Osteocyte (in vitro differentiated cells): ENCODE measurements at places on chromosomes 4 and X. TPM values are rescaled to one million over a fixed set of nuclear protein-coding genes. Genes with fewer than 3 reads are reported as not detected.

NEXMIF gene
- total RNA-seq = not detected in 2 replicates

DNA sequence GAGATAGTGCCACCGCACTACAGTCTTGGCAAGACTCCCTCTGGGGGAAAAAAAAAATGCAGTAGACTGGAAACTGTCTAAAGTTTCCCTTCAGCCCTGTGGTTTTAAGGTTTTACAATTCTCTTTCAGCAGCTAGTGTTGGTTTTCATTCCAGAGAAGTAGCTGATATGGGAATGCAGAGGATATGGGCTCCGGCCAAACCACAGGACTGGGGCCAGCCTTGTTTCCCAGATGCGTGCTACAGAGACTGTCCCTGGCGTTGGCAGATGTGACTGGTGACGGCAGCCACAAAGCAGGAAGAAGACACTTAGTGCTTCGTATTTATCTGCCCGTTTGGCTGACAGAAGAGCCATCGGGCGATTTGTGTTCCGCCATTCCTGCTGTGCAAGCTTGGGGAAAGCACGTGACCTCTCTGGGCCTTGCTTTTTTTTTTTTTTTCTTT is 43.2 kb downstream of the ZBTB49 start:
- no peak overlapping the region for H3K27ac ChIP-seq
- DNase-seq = no peak
- no peak overlapping the region for H3K4me3 ChIP-seq
- H3K36me3 ChIP-seq = no peaks in the 10 kb centered on the region
- peaks cover 2% of the 10 kb centered on the region for H3K4me1 ChIP-seq

GRCh38 chrX:134501941-134502340 is 42.0 kb downstream of the HPRT1 start:
- no peak overlapping the region for H3K27ac ChIP-seq
- H3K4me3 ChIP-seq = no peak overlapping the region
- H3K36me3 ChIP-seq = peaks cover 6% of the 10 kb centered on the region
- H3K4me1 ChIP-seq = no peaks in the 10 kb centered on the region
- peaks cover 2% of the 10 kb centered on the region for H3K27me3 ChIP-seq
- DNase-seq = no peak

ADGRG2 gene
- total RNA-seq = 0.10 TPM in 1 of 2 replicates, not detected in the other

XAGE1A gene
- not detected in 2 replicates for total RNA-seq

DNA sequence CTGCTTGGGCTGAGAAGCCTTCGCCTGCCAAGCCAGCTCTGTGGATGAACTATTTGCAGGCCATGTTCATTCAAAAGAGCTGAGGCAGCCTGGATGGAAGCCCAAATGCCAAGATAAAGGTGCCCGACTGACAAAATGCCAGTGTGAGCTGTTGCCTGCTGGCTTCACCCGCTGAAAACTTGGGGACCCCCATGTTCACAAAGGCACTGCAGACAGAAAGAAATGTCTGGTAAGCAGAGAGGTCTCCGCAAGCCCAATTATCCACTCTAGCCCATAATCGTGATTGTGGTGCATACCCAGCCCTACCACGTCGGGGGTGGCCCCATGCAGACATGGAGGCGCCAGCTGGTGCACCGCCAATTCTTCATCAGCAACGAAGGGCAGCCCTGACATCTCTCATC is 13.0 kb upstream of the SMIM20 start:
- H3K4me1 ChIP-seq = no peaks in the 10 kb centered on the region
- no peak for DNase-seq
- H3K36me3 ChIP-seq = no peaks in the 10 kb centered on the region
- no peak overlapping the region for H3K4me3 ChIP-seq
- H3K27me3 ChIP-seq = no peaks in the 10 kb centered on the region

PLXNA3 gene
- 107 and 108 TPM in 2 replicates for total RNA-seq

- no peaks in the 10 kb centered on the region for H3K4me1 ChIP-seq
- DNase-seq = no peak
- H3K4me3 ChIP-seq = no peak overlapping the region
- H3K27me3 ChIP-seq = peaks cover 3% of the 10 kb centered on the region
Observed at GRCh38 chrX:22527302-22527701, 254.6 kb downstream of the CBLL2 start.

DNA sequence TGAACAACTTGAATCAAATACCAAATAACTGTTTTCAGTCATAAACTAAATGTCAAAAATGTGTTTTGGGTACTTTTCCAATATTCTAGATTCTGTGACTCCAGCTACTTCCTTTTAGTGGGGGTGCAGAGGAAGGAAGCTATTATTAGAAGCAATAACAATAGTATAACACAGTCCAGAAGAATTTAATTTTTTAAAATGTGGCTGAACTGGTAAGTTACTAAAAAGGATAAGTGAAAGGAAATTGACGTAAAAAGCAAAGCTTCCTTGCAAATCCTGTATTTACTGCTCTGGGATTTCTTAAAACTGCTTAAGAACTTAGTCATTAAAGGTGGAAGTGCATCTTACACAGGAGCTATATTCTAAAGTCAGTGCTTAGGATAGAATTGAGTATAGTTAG is 53.2 kb downstream of the MOSPD2 start:
- no peaks in the 10 kb centered on the region for H3K27me3 ChIP-seq
- H3K4me3 ChIP-seq = no peak overlapping the region
- H3K4me1 ChIP-seq = peaks cover 19% of the 10 kb centered on the region
- no peaks in the 10 kb centered on the region for H3K36me3 ChIP-seq
- H3K27ac ChIP-seq = no peak overlapping the region

PCDH18 gene
- total RNA-seq = 69.3 and 74.8 TPM in 2 replicates

NKX6-1 gene
- total RNA-seq = not detected in 2 replicates

DNA sequence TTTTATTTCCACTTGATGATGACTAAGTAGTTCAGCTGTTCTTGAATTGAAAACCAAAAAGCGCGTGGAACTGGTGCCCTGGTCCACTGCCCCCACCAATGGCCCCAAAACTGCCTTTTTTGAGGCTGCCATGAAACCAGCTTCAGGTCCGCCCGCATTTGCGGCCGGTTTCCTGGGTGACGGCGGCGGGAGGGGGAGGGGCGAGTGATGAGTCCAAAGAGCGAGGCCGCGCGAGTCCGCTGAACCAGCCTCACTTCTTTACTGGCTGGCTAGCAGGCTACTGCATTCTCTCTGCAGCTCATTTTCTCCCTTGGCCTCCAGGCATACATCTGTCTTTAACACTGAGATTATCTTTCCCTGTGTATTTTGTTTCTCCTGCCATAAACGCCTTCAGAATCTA is 72.9 kb upstream of the FABP2 start:
- no peak overlapping the region for H3K4me3 ChIP-seq
- H3K36me3 ChIP-seq = no peaks in the 10 kb centered on the region
- H3K27ac ChIP-seq = no peak overlapping the region
- no peaks in the 10 kb centered on the region for H3K27me3 ChIP-seq
- no peak for DNase-seq

DNA sequence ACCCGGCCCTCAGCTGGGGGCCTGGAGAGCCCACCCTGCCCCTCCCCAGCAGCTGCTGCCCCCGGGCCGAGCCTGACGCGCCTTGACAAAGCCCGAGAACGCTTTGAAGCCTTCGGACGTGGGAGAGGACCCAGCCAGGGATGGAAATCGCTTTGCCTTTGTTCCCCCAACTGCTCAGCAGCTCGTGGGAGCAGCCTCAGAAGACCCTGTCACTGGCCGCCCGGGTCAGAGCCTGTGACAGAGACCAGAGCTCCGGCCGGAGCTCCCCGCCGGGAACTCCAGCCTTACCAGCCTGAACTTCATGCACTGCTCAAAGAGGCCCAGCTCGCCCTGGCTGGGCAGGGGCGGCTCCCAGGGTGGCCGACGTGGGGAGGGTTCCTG is 2.6 kb upstream of the SLC6A8 start:
- H3K27ac ChIP-seq = no peak overlapping the region
- peaks cover 8% of the 10 kb centered on the region for H3K4me1 ChIP-seq
- H3K27me3 ChIP-seq = no peaks in the 10 kb centered on the region
- no peak for DNase-seq
- H3K36me3 ChIP-seq = no peaks in the 10 kb centered on the region
- H3K4me3 ChIP-seq = no peak overlapping the region

GRCh38 chr4:182818926-182819730 is 98.1 kb downstream of the DCTD start:
- H3K4me1 ChIP-seq = no peaks in the 10 kb centered on the region
- H3K27me3 ChIP-seq = peaks cover 3% of the 10 kb centered on the region
- no peak overlapping the region for H3K27ac ChIP-seq

GYG2 gene
- 9.7 and 11.8 TPM in 2 replicates for total RNA-seq

DNA sequence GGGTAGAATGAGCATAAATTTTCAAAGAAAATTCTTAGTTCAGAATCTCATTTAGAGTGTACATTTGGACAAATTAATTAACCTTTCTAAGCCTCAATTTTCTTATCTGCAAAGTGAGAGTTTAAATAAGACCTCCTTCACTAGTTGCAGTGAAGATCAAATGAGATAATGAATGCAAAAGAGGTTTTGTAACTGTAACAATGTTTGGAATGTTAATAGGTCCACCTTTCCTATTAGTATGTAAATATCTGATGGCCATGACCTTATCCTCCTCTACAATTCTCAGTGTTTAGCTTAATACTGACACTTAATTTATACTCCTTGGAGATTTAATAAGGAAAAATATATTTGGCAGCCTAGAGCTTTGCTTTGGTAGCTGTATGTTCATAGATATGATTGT is 138.8 kb downstream of the GABRG1 start:
- H3K36me3 ChIP-seq = no peaks in the 10 kb centered on the region
- DNase-seq = no peak
- no peaks in the 10 kb centered on the region for H3K27me3 ChIP-seq
- no peak overlapping the region for H3K4me3 ChIP-seq

DNA sequence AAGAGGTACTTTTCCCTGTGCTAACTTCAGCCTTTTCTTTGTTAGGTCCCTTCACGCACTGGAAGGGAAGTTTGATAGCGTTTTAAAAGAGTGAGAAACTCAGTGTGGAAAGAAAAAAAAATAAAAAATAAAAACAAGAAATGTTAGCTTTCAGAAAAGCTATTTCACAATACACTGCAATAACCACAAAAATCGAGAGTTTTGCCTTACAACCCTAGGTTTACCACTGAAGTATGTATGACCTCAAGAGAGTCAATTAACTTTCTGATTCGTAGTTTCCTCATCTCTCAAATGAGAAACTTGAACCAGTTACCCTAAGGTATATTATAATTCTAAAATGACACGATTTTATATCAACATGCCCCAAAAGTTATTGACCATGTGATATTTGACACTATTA is 93.9 kb upstream of the JADE1 start:
- no peak overlapping the region for H3K4me3 ChIP-seq
- no peaks in the 10 kb centered on the region for H3K4me1 ChIP-seq
- no peak for DNase-seq
